Fibroblast of skin of abdomen (primary cell): ENCODE measurements at places on chromosomes 4 and X.

DNA sequence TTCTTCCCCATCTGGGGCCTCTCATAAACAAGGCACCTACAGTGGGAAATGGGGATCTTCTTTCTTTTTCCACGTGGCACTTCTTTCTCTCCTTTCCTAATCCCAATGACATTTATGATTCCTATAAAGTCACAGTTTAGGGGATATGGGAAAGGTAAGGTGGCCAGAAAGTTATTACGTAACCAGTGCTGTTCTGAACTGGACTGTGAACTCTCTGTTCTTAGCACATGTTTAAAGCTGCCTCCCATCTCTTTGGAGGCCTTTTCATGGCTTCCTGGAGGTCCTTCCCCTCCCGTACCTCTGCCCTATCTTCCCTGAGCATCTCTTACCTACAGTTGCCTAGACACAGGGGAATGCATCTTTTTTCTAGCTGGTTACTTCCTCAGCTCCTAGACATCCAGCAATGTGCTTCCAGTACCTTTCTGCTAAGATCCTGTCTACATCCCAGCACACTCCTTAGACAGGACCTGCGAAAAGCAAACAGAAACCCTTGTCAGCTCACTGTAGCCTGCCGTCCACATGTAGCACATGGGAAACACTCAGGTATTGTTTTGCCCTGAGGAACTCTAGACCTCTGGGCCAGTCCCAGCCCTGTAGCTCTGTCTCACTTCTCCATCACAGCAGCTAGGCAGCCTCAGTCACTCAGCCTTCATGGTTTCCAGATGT, 195.4 kb downstream of the NWD2 start:
- DNase-seq, result no peak

DNA sequence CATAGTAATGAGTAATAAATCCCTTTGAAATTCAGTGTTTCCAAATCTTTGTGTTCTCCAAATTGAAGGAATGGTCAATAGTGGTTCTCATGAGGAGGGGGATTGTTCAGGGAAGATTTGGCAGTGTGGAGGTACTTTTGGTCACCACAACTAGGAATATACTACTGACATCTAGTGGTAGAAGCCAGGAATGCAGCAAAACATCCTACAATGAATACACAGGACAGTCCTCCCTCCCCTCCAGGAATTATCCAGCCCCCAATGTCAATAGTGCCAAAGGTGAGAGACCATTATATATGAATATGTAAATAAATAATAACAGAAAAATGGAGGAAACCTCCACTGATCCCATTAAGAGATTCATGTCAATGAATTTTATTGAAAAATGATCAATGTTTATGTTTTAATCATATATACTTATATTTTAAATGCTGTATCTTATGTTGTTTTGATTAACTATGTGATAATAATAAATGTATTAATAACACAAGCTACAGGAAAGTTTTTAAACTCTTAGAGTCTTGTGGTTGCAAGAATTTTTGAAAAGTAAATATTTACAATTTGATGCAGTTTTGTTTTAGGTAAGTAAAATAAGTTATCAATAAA, 14.4 kb upstream of the FAM9A start:
- DNase-seq, result peak; percentile 26

GRCh38 chr4:45317739-45318138, 591.4 kb upstream of the GNPDA2 start:
- no peak for DNase-seq

GRCh38 chr4:118888666-118889311, at the start of gene SYNPO2:
Gene SYNPO2 (plus strand): TSS chr4:118888854. CDS start chr4:118889037, 183 bp downstream.
- DNase-seq, result peak; percentile 90

GRCh38 chr4:35793045-35793722, 451.1 kb downstream of the ARAP2 start:
- peak; percentile 61 for DNase-seq

DNA sequence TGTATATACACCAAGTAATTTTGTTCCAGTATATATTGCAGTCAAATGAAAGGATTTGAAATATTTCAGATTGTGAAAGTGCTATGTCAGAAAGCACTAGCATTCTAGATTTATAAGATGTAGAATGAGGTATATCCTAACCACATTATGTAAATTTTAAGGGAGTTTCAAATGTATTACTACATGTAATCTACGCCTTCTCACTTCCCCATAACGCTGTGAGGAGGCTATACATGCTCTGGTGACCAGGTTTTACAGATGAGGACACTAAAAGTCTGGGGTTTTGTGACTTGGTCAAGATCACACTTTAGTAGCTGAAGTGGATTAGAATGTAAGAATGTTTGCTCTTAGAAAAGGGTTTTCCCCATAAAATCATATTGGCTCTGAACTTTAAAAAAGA, 8.1 kb downstream of the ENPEP start:
- DNase-seq, result peak; percentile 41

GRCh38 chr4:5340991-5341451, 289.7 kb downstream of the STK32B start:
- peak; percentile 18 for DNase-seq

DNA sequence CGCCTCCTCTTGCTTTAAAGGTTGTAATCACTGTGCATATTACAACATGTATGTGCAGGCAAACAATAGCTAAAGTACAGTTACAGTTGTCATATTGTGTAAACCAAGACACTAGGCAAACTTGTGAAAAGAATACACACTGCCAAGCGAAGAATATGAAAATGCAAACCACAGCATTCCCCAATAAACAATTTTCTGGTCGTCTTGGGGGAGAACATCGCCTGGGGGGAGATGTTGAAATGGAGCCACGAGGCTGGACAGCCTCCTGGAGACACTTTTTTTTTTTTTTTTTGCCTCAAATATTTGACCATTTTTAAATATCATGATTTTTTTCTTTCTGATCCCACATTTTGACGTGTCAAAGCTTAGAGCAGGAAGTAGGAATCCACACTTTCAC, 51.7 kb upstream of the PDLIM3 start:
- no peak for DNase-seq

GRCh38 chrX:5397409-5397808, 831.3 kb downstream of the NLGN4X start:
- DNase-seq, result no peak

- DNase-seq, result no peak
These were observed 1.3 kb downstream of the DHRSX start for GRCh38 chrX:2499507-2499906.
